Activated naive CD8-positive, alpha-beta T cell treated with anti-CD3 and anti-CD28 coated beads for 36 hours (primary cell): ENCODE measurements at places on chromosomes 2 and 18. TPM values are rescaled to one million over a fixed set of nuclear protein-coding genes. Genes with fewer than 3 reads are reported as not detected.

DNA sequence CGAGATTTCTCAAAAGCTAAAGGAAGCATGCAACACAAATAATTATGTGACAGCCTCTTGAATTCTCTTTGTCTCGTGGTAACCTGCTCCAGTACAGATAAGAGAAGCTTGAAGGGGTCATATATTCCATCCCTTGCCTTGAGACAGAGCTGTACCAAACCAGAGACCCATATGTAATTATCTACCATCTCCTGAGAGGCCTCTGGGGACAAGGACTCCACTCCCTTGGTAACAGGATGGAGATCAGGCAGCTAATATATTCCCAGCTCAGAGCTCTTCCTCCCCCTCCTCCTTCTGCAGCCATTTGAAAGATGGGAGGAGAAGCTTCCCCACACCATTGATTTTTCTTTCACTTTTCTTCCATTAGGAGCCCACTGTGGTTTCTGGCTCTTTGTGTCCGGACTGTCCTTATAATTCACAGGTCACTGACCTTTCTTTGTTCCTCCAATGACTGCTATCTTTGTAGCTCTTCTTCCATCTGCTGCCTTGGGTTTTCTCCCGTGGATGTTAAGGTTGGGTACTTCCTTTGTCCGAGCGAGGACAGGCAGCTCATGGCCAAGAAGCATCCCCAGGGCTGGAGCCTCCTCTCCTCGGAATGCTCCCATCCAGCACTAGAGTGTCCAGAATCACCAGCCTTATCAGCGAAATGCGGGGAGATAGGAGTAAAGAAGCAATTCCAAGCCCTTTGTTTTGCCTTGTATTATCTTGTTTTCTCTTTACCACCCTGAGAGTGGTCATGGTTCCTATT lies 72.6 kb upstream of the STPG4 start:
- DNase-seq = no peak
- no peaks in the 10 kb centered on the region for H3K36me3 ChIP-seq
- H3K27ac ChIP-seq = no peak overlapping the region

TUBA3D gene
- total RNA-seq = not detected

CMPK2 gene
- total RNA-seq = 13.2 TPM

GRCh38 chr2:178679891-178680290 lies 127.3 kb downstream of the TTN start:
- peaks cover 16% of the 10 kb centered on the region for H3K36me3 ChIP-seq
- no peak overlapping the region for H3K4me3 ChIP-seq
- H3K27ac ChIP-seq = no peak overlapping the region
- no peaks in the 10 kb centered on the region for H3K27me3 ChIP-seq

DCDC2C gene
- not detected for total RNA-seq

ABCA12 gene
- not detected for total RNA-seq

DNA sequence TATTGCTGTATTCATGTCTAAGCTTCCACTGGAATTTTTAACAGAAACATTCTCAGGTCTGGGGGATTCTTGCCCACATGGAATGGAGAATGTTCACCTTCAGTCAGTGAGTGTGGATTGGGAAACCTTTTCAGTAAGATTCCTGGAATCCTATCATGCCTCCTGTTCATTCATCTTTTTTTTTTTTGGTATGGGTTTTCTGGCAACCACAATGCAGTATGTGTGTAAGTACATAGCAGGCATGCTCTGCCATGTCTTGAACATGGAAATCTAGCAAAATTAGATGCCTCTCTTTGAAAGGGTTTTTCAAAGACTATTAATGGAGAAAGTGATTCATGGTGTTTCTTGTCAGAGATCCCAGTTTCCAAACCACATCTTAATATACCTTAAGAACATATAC lies 176.5 kb downstream of the LTBP1 start:
- peaks cover 8% of the 10 kb centered on the region for H3K27me3 ChIP-seq
- no peak overlapping the region for H3K4me3 ChIP-seq
- H3K4me1 ChIP-seq = no peaks in the 10 kb centered on the region
- no peak overlapping the region for H3K27ac ChIP-seq
- H3K36me3 ChIP-seq = no peaks in the 10 kb centered on the region
- DNase-seq = no peak

DNA sequence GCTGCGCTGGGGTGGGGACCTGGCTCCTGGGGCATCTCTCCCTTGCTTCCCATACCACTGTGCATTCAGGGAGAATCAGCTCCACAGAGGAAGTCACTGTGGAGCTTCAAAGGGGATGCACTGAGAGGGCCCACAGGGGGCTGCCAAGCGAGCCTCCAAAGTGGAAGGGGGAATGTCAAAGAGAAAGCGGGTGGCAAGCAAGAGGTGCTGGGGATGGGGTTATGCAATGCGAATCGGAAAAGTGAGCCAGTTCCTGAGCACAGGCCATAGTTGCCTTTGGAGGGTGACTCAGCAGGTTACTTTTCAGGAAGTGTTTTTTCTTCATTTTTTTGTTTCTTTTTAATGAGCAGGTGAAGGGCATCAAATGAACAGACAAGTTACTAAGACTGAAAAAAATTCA lies 17.6 kb downstream of the PMAIP1 start:
- H3K36me3 ChIP-seq = no peaks in the 10 kb centered on the region
- H3K27ac ChIP-seq = no peak overlapping the region
- no peak for DNase-seq

RGPD5 gene
- 22.2 TPM for total RNA-seq

DNA sequence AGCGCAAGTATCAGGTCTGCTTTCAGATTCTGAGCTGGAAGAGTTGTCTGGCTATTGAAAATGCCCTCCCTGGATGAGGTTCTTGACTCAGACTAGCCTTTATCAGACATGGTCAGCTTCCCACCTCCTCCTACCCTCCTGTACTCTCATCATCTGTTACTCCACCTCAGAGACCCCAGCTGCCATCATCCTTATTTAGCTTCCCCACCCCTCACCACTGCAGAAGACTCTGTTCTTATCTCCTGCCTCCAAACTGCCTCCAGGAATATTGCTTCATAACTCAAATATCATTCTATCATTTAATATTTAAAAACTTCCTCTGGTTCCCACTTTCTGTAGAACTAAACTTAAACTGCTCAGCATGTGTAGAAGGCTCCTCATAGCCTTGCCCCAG lies 31.1 kb upstream of the PPP3R1 start:
- H3K27me3 ChIP-seq = peaks cover 37% of the 10 kb centered on the region
- H3K36me3 ChIP-seq = no peaks in the 10 kb centered on the region
- H3K4me3 ChIP-seq = no peak overlapping the region
- no peak for DNase-seq
- H3K4me1 ChIP-seq = no peaks in the 10 kb centered on the region

UGT1A9 gene
- total RNA-seq = not detected

GRCh38 chr2:10385501-10385900 lies 62.6 kb downstream of the ODC1 start:
- peaks cover 10% of the 10 kb centered on the region for H3K36me3 ChIP-seq
- H3K27me3 ChIP-seq = no peaks in the 10 kb centered on the region
- no peak for DNase-seq

- no peak overlapping the region for H3K27ac ChIP-seq
- no peak overlapping the region for H3K4me3 ChIP-seq
- DNase-seq = no peak
- H3K4me1 ChIP-seq = no peaks in the 10 kb centered on the region
These were observed 50.6 kb downstream of the TTC32 start for GRCh38 chr2:19851116-19851695.
